ENCODE measurements at places on chromosomes 3 and 15.

DNA sequence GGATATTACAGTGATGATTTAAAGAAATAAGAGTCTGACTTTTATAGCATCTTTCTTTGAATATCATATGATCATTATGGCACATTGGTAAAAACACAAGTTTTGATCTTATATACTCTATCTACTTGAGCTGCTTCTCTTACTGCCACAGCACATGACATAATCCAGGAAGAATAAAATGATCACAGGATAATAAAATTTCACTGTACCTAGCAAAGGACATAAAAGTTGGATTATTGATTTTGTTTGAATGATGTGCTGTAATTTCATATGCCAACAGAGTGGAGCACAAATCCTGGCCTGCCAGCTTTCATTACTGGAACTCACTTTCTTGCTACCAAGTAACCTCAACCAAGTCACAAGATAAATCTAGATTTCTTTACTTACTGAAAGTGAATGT lies 162.1 kb upstream of the NANOGP8 start:
- no peak for DNase-seq

- DNase-seq, result no peak
These were observed 99.3 kb downstream of the LRRK1 start for GRCh38 chr15:101018450-101018849.

- no peak for DNase-seq
These were observed 282.3 kb downstream of the PYDC2 start for GRCh38 chr3:191743283-191743682.

GRCh38 chr15:22942877-22943276 lies 37.3 kb downstream of the CYFIP1 start:
- DNase-seq, result no peak

GRCh38 chr15:57387564-57388076 lies 11.3 kb downstream of the CGNL1 start:
- no peak for DNase-seq

GRCh38 chr3:54122324-54123002 lies at the start of gene CACNA2D3:
Gene CACNA2D3 (plus strand): TSS chr3:54122552.
- no peak for DNase-seq

GRCh38 chr15:74651242-74651741 lies 35.7 kb downstream of the CLK3 start:
- DNase-seq, result no peak

GRCh38 chr15:57332326-57332725 lies 44.0 kb upstream of the CGNL1 start:
- no peak for DNase-seq

DNA sequence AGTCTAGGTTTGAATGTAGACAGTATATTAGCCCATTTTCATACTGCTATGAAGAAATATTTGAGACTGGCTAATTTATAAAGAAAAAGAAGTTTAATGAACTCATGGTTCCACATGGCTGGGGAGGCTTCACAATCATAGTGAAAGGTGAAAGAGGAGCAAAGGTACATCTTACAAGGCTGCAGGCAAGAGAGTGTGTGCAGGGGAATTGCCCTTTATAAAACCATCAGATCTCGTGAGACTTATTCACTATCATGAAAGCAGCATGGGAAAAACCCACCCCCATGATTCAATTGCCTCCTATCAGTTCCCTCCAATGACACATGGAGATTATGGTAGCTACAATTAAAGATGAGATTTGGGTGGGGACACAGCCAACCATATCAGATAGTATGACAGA lies 440.1 kb upstream of the ARHGEF26 start:
- no peak for DNase-seq

GRCh38 chr3:119812491-119813058 lies 30.7 kb downstream of the NR1I2 start:
- DNase-seq, result no peak

- DNase-seq, result no peak
These were observed 51.1 kb upstream of the CHD2 start for GRCh38 chr15:92848852-92849598.

DNA sequence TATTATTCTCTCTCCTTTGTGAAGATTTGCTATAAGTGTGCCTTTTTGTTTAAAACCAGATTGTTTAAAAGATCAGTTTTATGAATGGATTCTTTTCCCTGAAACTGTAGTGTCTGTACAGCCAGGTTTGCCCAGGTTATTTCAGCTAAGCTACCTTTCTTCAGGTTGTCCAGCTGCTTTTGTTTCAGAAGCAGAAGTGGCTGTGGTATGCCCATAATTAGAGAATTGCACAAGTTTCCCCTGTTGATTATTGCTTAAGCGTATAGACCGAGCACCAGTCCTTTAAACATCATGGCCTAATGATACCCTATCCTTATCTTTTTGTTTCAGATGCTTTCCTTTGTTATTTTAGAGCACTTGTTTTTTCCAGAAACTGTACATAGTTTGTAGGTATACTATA lies 10.2 kb downstream of the ASB7 start:
- DNase-seq, result no peak

DNA sequence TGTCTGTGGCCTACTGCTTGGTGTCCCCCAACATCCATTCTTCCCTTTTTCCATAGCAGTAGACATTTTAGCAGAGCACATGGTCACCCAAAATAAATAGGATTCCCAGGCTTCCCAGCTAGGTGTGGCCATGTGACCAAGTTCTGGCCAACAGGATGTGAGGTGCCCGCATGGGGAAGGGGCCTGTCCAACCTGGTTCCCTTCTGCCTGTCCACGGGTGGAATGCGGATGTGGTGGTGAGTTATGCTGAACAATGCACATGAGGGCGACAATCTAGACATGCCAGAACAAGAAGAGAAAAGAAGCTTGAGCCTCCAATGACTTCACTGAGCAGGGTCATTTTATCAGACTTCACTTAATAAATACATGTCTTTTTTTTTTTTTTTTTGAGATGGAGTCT lies 77.6 kb upstream of the DLG1 start:
- DNase-seq, result no peak

DNA sequence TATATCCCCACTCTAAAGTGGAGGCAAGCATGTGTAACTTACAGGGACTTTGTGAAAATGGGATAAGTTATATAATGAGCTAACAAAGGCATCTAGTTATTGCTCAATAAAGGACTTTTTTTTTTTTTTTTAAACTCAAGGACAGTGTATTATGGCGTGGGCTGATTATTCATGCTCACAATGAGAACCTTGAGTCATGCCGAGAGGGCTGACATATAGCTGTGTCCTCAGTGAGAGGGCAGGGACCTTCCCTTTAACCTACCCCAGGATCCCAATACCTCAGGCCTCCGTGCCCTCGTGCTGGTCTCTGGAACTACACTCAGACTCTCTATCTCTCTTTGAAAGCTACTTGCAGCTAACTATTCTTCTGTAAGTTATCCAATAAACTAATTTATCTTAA lies 319.9 kb upstream of the ICE2 start:
- peak; percentile 31 for DNase-seq

GRCh38 chr3:171192176-171192854 lies 165.8 kb upstream of the SLC2A2 start:
- no peak for DNase-seq

GRCh38 chr15:100191161-100191560 lies 150.6 kb downstream of the ADAMTS17 start:
- DNase-seq, result no peak

DNA sequence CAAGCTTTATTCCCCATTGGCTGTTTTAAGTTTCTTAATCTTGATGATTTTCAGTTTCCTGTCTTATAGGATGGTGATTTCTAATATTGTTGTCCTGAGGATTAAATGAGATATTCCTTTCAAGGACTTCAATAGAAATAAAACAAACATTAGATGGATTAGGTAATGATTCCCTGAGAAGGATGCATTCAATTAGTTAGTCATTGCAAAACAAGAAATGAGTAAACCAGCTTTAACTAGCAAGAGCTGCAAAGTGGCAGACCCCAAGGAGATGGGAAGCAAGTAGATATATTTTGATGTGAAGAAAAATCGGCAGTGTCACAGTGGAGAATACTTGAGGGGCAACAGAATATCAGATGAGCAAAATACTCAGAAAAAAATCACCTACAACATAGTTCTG lies 849.1 kb downstream of the TUSC7 start:
- no peak for DNase-seq

GRCh38 chr3:64463981-64464380 lies 223.8 kb downstream of the ADAMTS9 start:
- DNase-seq, result no peak

GRCh38 chr3:99355465-99355864 lies 282.9 kb upstream of the COL8A1 start:
- no peak for DNase-seq

- no peak for DNase-seq
These were observed 376.2 kb downstream of the FEZF2 start for GRCh38 chr3:61997101-61997500.

DNA sequence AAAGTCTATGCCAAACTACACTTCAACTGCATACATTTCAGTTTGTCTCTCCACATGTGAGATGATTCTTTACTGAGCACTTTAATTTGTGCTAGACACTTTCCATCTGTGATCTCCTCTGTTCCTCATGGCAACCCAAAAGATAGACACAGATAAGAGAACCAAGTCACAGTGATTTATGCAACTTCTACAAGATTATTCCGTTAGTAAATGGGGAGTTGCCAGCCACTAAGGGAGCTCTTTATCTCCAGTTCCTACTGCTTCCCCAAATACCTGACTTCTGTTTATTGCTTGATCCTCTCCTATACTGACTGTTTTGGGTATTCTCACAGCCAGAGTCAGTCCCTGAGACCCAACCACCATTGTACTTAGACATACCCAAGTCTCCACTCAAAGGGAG lies 24.1 kb upstream of the AKAP13 start:
- no peak for DNase-seq

DNA sequence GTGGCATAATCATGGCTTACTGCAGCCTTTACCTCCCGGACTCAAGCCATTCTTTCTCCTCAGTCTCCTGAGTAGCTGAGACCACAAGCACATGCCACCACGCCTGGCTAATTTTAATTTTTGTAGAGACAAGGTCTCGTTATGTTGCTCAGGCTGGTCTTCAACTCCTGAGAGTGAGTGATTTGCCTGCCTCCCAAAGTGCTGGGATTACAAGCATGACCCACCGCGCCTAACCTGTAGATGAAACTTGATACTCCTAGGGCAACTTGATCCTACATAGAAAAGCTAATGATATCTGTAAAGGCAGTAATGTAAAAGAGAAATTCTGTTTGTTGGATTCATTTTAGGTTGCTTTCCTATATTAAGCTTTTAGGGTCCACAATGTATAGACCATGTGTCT lies 391.9 kb upstream of the THRB start:
- no peak for DNase-seq

GRCh38 chr3:152971880-152972279 lies 136.9 kb downstream of the P2RY1 start:
- DNase-seq, result no peak

DNA sequence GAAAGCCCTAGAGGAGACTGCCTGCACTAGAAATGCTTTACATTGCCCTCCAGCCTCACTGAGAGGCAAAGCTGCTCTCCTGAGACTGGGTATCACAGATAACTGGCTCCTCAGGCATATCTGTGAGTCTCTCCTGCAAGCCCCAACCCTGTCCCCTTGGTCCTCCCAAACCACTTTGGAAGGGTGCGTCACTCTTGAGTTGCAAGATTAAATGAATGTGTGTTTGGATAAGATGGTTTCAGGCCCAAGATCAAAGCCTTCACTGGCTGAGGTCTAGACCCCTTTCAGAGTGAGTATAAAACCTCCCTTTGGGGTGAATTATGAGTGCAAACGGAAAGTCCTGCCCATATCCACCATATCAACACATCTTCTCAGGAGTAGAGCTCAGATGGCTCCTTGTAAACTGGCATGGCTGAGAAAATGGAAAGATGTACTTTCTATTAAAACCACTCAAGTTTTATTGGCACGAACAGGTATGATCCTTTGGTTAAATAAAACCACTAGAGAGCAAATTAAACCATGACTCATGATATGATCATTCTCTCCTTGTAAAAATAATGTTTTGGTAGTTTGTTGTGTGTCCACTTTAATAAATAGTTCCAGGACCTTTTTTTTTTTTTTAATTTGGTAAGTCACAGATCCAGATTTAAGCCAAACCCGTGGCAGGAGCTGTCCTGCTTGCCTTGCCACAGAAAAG lies 164.0 kb downstream of the CHST2 start:
- DNase-seq, result no peak

DNA sequence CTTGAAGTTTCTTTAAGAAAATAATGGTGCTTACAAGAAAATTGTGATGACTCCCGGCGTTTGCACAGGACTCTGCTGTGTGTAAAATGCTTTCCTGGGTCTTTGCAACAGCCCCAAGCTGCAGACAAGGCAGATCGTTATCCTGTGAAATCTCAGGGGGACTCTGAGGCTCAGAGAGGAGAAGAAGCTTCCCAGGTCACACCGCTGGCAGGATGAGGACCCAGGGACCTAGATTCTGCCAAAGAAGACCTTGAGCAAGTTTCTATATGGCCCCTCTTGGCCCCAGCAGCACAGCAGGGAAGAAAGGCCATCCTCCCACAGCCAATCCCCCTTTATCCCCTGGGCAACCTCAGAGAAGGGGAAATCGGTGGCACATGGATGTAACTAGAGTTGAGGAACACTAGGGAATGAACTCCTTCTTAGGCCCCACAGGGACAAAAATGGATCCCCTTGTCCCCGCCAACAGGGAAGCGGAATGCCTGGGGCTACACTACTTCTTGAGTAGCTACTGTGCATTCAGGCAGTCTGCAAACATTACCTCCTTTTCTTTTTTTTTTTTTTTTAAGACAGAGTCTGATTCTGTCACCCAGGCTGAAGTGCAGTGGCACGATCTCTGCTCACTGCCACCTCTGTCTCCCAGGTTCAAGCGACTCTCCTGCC lies 72.8 kb downstream of the CPN2 start:
- no peak for DNase-seq

- DNase-seq, result no peak
These were observed 171.8 kb upstream of the CDIN1 start for GRCh38 chr15:36407647-36408046.

- no peak for DNase-seq
These were observed 19.8 kb upstream of the GYG1 start for GRCh38 chr3:148971401-148972163.

DNA sequence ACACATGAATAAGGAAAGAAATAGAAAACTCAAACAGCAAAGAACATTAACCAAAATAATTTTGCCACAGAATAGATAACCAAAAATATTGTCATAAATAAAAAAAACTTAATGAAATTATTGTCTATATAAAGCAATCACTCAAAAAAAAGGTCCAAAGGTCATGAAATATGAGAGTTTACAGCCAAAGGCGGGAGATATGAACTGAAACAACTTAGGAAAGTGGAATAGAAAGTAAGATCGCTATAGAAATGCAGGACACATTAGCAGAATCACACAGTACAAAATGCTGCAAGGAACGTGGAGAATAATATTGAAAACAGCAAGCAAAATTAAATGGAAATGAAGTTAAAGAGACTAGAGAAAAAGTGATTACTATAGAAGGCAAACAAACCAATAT lies 375.0 kb upstream of the ARHGEF26 start:
- no peak for DNase-seq

DNA sequence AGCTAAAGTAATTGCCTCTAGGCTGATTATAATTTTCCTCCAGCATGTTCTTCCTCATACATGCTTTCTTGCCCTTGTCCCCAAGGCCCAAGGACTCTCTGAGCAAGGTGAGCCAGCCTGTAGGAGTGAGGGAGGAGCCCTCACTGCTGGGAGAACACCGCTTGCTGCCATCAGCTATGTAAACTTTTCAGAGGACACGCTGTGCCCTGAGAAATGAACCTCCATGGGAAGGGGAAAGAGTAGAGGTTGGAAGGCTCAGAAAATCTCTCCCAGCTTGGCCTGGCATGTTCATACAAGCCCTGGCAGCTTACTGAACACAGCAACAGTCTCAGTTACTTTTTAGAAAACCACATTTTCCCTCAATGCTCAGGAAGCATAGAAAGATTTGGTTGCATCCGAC lies 103.0 kb upstream of the SLC24A5 start:
- no peak for DNase-seq

All from activated T-helper 1 cell treated with anti-CD3 and anti-CD28 coated beads, Interleukin-2, amount 50 U/mL, for 16 hours (primary cell).